Activated CD4-positive, alpha-beta memory T cell treated with anti-CD3 and anti-CD28 coated beads, Interleukin-2, amount 10 ng/mL, durations not matched to agents 7 days and 5 days (primary cell): ENCODE measurements at places on chromosomes 1 and 21. TPM values are rescaled to one million over a fixed set of nuclear protein-coding genes. Genes with fewer than 3 reads are reported as not detected.

Gene LCE1D
- not detected for total RNA-seq

Gene HES4
- not detected for total RNA-seq

Gene OLFML3
- total RNA-seq: 0.45 TPM

Gene GSTM4
- total RNA-seq: 14.3 TPM

Gene ZBTB37
- total RNA-seq: 12.6 TPM

Gene SYT6
- total RNA-seq: not detected

Gene TNFAIP8L2
- 31.2 TPM for total RNA-seq

Gene CD52
- 1,572 TPM for total RNA-seq

Gene KRTAP24-1
- not detected for total RNA-seq

Gene PDZK1
- not detected for total RNA-seq

Gene GUCA2A
- not detected for total RNA-seq

Gene APCS
- total RNA-seq: not detected

Gene HES2
- total RNA-seq: 0.70 TPM

Gene CFAP141
- not detected for total RNA-seq

Gene KCNJ9
- not detected for total RNA-seq

Gene CELA3B
- total RNA-seq: not detected

Gene F5
- total RNA-seq: 8.9 TPM

Gene KISS1
- not detected for total RNA-seq
